ENCODE measurements at places on chromosomes 13 and 19.

- no peak for DNase-seq
These were observed 15.2 kb downstream of the HTR2A start for GRCh38 chr13:46881621-46882020.

DNA sequence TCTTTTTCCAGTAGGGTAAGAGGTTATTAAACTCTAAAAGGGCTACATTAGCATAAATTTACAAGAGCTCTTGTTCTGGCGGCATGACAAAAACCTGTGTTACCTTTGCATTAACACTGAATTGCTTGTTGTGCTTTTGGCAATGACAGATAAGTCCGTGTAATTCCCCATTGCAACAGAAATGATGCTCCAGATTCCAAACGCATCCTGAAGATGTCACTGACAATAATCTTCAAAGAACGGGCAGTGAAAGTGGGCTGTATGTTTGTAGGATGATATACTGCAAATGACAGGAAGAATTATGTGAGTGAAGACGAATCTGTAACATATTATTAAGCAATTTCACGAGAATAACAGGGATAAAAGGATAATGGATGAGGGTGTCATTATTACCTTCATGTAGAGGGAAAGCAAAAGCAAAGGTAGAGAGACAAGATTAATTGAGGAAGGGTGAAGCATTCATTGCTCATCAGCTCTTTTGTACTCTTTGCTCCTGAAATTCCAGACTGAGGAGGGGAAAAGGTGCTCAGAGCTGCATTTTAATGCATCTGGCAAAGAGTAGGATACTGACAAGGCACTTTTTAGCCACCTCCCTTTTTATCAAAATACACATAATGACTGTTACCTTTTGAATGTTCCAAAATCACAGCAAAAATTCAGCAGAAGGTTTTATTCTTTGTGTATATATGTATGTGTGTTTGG, 38.5 kb upstream of the MAB21L1 start:
- DNase-seq, result peak; percentile 23

GRCh38 chr13:45374917-45375316, 33.9 kb upstream of the TPT1 start:
- DNase-seq, result no peak

DNA sequence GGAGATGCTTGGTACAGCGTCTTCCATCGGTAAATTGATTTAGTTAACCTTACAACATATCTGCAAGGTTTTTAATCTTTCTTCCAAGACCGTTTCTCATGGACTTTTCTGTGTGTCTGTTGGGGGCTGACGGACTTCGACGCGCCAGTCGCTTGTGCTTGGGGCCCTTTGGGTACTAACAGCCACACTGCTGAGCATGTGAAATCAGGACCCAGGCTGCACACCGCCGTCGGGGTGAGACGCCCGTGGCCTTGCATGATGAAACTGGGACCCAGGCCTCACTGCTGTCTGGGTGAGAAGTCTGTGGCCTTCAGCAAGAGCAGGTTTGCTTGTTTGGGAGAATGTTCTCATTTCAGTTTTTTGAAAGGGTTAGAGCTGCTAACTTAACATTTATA, 9.8 kb downstream of the ATP4B start:
- DNase-seq, result no peak

GRCh38 chr13:43876366-43876765, 3.2 kb downstream of the CCDC122 start:
- DNase-seq, result no peak

DNA sequence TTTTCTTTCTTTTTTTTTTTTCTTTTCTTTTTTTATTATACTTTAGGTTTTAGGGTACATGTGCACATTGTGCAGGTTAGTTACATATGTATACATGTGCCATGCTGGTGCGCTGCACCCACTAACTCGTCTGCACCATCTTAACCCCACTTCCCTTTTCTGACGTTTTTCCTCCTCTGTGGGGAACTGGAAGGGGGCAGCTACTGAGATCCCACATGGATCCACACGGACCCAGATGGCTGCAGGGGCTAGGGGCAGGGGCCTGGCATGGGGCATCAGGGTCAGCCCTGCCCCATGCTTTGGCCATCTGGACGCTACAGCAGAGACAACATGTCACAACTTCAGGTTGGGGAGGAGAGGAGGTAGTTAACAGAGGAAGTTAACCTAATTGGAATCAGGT, 54.3 kb downstream of the RUBCNL start:
- DNase-seq, result no peak

DNA sequence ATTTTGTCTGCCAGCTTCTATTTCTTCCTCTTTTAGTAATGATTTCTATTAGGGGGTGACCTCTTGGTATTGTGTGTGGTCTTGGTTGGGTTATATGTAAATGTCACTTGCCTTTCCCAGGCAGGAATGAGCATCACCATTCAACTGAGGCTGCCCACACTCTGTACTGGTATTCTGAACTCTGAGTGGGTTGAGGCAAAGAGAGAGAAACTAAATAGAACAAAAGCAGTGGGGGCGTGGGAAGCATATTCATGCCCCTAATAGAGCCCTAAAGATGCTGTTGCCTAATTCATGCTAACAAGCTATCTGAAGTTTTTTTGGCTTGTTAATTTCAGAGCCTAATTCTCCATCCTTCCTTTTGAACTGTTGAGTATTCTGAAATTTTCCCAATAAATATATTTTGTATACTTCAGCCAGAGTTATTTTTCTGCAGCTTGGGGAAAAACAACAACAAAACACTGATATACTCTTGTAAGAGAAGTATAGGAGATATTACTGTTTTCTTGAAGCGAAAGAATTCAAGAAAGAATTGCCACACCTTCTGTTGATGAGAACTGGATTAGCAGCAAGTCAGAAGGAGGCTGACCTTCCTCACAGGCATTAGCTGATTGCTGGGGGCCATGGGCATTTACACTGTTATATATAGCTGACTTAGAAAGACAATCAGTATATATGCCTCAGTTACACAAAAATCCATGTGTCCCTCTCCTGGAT, 315.8 kb upstream of the KLF12 start:
- DNase-seq, result no peak

DNA sequence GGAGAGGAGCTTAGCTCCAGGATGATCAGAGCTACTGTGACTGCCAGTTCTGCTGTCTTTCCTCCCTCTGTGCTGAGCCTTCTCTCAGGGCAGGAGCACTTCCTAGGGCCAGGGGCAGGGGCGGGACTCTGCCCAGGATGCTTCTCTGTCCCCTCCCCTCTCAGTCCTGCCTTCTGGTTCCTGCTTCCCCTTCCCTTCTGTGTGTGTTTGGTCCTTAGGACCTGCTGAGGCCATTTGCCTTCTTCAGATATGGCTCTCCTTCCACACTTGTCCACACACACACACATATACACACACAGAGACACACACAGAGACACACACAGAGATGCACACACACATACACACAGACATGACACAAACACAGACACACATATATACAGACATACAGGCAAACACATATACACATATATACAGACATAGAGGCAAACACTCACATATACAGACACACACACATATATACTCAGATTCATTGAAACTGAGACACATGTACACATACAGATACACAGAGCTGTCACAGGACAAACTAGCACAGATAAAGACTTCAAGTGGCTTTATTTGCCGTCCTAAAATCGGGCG, 22.0 kb upstream of the CD177 start:
- no peak for DNase-seq

- DNase-seq, result peak; percentile 3
These were observed 375.7 kb upstream of the SPRY2 start for GRCh38 chr13:80716610-80717081.

GRCh38 chr13:31042481-31043165, 110.2 kb downstream of the TEX26 start:
- no peak for DNase-seq

- no peak for DNase-seq
These were observed 72.9 kb downstream of the SLC10A2 start for GRCh38 chr13:102993348-102993747.

- DNase-seq, result no peak
These were observed 84.8 kb downstream of the SIPA1L3 start for GRCh38 chr19:37991841-37992248.

- DNase-seq, result no peak
These were observed 7.2 kb downstream of the RNU6-9 start for GRCh38 chr19:900302-901111.

DNA sequence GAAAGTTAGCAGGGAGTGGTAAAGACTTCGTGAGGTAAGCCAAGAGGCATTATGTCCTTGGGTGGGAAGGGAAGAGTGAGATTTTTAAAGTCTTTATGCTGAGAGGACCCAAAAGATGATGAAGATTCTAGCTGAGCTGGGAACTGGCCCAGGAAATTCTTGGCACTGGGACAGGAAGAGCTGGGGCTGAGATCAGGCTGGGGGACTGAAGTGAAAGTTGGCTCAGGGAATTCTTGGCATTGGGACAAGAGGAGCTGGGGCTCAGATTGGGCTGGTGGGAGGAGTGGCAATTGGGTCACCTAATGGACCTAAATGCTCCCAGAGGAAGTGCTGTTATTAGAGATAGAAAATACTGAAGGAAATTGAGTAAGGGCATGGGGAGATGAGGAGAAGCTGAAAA, 8.8 kb downstream of the SCEL start:
- DNase-seq, result no peak

GRCh38 chr13:66102864-66103263, 1127.3 kb downstream of the PCDH9 start:
- DNase-seq, result no peak

- no peak for DNase-seq
These were observed 69.1 kb downstream of the TNFSF11 start for GRCh38 chr13:42643076-42643475.

DNA sequence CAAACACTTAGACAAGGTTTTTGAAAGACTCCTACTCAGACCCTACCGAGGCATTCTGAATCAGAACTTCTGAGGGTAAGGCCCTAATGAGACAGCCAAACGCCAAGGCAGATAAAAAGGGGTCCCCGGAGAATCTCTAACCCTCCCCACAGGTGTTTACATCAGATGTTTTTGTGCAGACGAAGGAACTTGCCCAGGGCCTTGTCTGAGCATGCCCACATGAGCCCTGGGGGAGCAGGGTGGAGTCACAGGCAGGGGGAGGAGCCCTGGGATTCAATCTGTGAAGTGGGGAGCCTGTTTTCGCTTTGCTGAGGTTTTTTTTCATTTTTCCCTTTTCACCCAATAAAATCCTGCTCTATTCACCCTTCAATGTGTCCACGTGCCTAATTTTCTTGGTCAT, 61.6 kb upstream of the MED4 start:
- no peak for DNase-seq

DNA sequence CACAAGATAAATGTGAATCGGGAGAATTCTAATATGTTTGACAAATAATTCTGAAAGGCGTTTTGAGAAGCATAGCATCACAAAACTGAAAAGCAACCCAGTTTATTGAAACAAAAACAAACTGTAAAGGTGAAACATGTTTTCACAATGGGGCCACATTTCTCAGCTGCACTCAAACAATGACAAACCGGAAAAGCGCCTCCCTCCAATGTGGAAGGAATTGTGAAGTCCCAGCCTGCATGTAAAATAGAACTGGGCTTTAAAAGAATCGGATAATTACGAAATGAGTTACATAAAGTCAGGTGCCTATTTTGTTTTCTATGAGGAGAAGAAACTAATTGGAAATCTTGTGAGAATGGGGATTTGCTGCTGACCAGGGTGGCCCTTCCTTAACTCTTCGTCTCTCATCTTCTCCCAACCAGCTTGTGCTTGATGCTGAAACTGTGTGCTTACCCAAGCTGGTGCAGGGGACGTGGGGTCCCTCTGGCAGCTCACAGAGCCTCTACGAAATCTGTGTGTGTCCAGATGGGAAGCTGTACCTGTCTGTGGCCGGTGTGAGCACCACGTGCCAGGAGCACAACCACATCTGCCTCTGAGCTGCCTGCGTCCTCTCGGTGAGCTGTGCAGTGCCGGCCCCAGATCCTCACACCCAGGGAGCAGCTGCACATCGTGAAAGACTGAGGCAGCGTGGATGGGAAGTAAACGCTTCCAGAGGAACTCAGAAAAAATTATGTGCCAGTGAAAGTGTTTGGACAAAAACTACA, 109.4 kb downstream of the SACS start:
- DNase-seq, result no peak

- DNase-seq, result no peak
These were observed 74.7 kb downstream of the MUC16 start for GRCh38 chr19:8935460-8935859.

GRCh38 chr13:21014502-21015170, 46.8 kb downstream of the LATS2 start:
- no peak for DNase-seq

- no peak for DNase-seq
These were observed 8.8 kb upstream of the OXGR1 start for GRCh38 chr13:97003071-97003470.
